ENCODE measurements at places on chromosomes 6 and 20.

- no peak for DNase-seq
- H3K36me3 ChIP-seq = peaks cover 8% of the 10 kb centered on the region
- H3K27me3 ChIP-seq = peaks cover 42% of the 10 kb centered on the region
Measured at GRCh38 chr6:57224769-57225515, 2.8 kb upstream of the RAB23 start.

GRCh38 chr6:10676403-10676802, 18.0 kb downstream of the C6orf52 start:
- no peaks in the 10 kb centered on the region for H3K4me1 ChIP-seq
- H3K27me3 ChIP-seq = peaks cover 6% of the 10 kb centered on the region
- no peaks in the 10 kb centered on the region for H3K36me3 ChIP-seq
- H3K27ac ChIP-seq = no peak overlapping the region

- H3K4me3 ChIP-seq = peak overlapping the region; percentile 48
- peaks cover 2% of the 10 kb centered on the region for H3K36me3 ChIP-seq
- peaks cover 46% of the 10 kb centered on the region for H3K4me1 ChIP-seq
- no peak for DNase-seq
- H3K27me3 ChIP-seq = no peaks in the 10 kb centered on the region
Measured at GRCh38 chr6:30508890-30509736, 19.8 kb downstream of the HLA-E start.

GRCh38 chr20:20334489-20334888, 33.4 kb upstream of the INSM1 start:
- no peaks in the 10 kb centered on the region for H3K4me1 ChIP-seq
- no peak overlapping the region for H3K4me3 ChIP-seq
- DNase-seq = no peak
- H3K27ac ChIP-seq = no peak overlapping the region
- H3K36me3 ChIP-seq = no peaks in the 10 kb centered on the region
- H3K27me3 ChIP-seq = peaks cover 14% of the 10 kb centered on the region

DNA sequence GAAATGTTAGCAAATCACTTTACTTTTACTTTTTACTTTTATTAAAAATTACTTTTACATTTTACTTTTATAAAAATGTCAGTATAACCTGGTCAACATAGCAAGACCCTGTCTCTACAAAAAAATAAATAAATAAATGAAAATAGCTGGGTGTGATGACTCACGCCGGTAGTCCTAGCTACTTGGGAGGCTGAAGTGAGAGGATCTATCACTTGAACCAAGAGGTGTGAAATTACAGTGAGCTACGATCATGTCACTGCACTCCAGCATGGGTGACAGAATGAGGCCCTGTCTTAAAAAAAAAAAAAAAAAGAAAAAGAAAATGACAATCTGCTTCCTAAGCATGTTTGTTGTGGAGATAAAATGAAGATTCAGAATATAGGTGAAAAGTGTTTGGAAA, 31.0 kb upstream of the FBXO30 start:
- H3K36me3 ChIP-seq = peaks cover 7% of the 10 kb centered on the region
- no peak for DNase-seq
- H3K27me3 ChIP-seq = no peaks in the 10 kb centered on the region
- no peak overlapping the region for H3K27ac ChIP-seq
- H3K4me3 ChIP-seq = no peak overlapping the region
- no peaks in the 10 kb centered on the region for H3K4me1 ChIP-seq
